ENCODE measurements at places on chromosomes 2 and 18.

DNA sequence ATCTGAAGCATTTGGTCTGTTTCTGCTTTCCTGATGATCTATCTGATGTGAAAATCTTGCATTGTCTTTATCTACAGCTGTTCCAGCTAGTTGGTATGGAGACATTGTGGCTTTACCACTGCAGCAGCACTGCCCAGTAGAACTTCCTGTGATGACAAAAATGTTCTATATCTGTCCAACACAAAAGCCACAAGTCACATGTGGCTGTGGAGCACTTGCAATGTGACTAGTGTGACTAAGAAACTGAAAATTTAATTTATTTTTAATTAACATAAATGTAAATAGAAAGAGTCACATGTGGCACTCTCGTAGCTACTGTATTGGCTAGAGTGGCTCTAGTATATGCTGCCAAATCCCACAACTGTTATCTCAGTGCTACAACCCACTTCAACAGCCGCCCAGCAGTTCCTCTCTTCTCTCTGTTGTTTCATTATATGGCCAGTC, 425.7 kb downstream of the SETBP1 start:
- H3K27me3 ChIP-seq: no peaks in the 10 kb centered on the region
- no peaks in the 10 kb centered on the region for H3K4me1 ChIP-seq
- peak; percentile 1 for DNase-seq
- H3K4me3 ChIP-seq: no peak overlapping the region
- H3K36me3 ChIP-seq: no peaks in the 10 kb centered on the region

DNA sequence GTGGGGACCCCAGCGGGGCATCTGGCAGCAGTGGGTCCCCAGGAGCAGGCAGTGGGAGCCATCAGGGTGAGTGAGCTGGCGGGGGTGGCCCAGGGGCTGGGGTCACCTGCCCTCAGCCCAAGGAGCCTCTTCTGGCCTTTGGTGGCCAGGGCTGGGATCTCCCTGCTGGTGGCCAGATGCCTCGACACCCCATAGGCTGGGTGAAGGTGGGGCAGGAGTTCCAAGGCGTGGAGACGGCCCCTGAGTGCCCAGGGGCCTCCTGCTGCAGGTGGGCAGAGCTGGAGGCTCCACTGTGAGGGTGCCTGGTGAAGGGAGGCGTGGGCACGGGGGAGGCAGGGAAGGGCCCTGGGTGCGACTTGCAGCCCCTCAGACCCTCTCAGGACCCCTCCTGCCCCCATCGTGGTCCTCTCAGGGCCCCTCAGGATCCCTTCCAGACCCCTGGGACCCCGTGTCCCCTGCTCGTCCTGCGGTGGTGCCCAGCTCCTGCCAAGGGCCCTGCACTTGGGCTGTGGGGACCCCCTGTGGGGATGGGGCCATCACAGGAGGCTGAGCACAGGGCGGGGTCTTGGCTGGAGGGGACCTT, 5.0 kb upstream of the GPR35 start:
- H3K27me3 ChIP-seq: no peaks in the 10 kb centered on the region
- no peaks in the 10 kb centered on the region for H3K36me3 ChIP-seq
- no peak for DNase-seq

DNA sequence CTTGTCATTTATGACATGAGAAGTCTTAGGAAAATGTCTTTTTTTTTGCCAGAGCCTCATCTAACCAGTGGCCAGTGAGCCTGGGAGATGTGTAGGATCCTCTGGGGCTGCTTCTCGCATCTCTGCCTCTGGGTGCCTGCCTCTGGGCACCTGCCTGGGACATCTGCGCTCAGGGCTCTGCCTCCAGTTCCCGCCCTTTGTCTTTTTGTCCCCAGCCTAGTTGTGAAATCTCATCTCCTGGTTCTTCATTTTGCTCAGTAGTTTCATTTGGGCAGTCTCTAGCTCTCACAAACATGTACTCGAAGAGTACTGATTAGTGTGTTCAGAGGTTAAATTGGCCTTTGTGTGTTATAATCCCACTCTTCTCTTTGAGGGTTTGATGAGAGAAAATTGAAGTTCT, 92.0 kb downstream of the LTBP1 start:
- H3K4me3 ChIP-seq: no peak overlapping the region
- no peak overlapping the region for H3K27ac ChIP-seq
- DNase-seq: no peak
- H3K36me3 ChIP-seq: no peaks in the 10 kb centered on the region

DNA sequence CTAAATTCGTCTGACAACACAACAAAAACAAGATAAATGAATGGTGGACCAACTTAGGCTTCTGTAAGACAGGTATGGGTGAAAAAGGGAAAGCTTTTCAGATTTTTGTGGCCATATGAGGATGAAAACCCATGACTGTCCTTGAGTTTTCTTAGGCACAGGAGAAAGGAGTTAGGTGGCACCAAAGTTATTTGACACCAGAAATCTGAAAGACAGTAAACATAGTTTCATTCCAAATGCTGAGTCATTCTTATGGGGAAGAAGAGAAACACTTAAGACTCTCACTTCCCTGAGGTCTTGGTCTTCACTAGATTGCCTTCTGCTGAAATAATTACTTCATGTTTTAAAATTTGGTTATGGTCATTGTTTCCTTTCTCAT, 5.2 kb upstream of the GPD2 start:
- H3K4me1 ChIP-seq: no peaks in the 10 kb centered on the region
- H3K27ac ChIP-seq: no peak overlapping the region
- no peaks in the 10 kb centered on the region for H3K27me3 ChIP-seq
- H3K4me3 ChIP-seq: no peak overlapping the region
- no peaks in the 10 kb centered on the region for H3K36me3 ChIP-seq

DNA sequence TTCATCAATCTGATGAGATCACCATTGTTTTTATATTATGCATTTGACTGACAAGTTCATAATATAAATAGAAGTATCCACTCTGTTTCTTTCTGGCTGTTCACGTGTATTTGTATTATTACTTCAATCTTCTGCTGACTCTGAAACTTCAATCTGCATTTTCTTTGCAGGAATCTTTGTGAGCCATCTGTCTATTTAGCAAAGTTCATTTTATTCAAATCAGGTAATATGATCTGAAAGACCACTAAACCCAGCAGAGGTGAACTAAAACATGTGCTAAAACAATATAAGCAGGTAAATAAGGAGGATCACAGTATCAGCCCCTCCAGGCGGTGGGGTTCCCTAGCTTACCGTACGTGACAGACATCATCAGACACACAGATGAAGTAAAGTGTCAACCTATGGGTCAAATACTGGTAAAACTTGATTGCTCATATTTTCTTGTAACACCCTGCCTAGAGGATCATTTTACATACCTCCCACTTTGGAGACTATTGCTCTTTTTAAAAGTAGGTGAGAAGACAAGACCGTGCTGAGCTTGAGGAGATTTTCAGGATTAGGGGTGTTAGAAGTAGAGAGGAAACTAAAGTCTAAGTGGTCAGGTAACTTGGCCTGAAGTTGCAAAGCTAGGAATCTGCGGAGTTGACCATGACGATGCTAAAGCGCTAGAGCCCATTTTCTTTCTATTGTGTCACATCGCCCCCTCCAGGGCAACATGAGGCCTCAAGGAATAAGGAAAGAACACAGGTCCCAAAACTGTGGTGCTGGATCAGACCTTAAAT, 9.0 kb downstream of the DTNB start:
- H3K36me3 ChIP-seq: no peaks in the 10 kb centered on the region
- no peaks in the 10 kb centered on the region for H3K27me3 ChIP-seq
- H3K4me3 ChIP-seq: no peak overlapping the region
- H3K4me1 ChIP-seq: no peaks in the 10 kb centered on the region
